ENCODE measurements at places on chromosomes 6 and 20. TPM values are rescaled to one million over a fixed set of nuclear protein-coding genes. Genes with fewer than 3 reads are reported as not detected.

DNA sequence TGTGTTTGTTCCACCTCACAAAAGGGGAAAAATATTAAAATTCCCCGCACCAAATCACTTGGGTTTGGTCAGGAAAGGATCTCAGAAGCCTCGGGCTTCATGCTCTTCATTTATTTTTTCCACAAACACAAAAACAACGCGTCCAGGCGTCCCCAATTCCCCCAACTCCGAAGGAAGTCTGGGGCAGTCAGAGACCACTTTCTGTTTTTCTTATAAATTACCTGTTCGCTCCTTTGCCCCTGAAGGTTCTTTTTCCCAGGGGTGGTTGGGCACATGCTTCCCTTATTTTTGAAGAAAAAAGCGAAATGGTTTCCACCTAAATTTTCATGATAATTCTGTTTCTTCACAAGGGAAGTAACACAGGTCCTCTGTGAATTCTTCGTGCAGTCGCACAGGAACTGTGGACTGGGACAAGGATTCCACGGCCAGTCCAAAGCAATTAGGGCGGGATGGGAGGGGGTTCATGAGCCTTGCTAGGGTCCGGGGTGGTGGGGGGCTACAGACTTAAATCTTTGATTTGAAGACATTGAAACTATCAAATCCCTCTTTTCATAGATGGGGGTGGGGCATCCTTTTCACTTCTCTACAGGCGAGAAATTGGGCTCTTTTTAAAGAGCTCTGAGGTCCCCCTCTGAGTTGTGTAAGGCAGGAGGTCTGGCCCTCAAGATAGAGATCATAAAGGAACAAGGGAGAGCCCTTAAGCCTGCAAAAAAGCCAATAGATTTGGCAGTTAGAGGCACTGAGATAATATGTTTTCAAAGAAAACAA lies 30.5 kb upstream of the HFE start:
- DNase-seq: no peak

DNA sequence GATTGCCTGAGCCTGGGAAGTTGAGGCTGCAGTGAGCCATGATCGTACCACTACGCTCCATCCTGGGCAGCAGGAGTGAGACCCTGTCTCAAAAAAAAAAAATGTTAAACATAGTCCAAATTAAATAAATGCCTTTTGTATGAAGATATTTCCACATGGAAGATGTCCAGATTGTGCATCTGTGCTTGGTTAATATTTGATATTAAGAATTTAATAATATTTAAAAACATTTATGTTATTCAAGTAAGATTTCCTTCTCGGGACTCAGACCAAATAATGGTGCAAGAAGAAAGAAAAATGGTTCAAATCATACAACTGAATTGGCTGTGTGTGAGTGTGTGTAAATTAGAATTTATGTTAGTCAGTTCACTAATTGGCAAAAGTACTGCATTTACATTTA lies 202.5 kb downstream of the TBC1D7 start:
- DNase-seq: no peak

The MLIP gene
- not detected for total RNA-seq

The C6orf163 gene
- total RNA-seq: 1.2 TPM

DNA sequence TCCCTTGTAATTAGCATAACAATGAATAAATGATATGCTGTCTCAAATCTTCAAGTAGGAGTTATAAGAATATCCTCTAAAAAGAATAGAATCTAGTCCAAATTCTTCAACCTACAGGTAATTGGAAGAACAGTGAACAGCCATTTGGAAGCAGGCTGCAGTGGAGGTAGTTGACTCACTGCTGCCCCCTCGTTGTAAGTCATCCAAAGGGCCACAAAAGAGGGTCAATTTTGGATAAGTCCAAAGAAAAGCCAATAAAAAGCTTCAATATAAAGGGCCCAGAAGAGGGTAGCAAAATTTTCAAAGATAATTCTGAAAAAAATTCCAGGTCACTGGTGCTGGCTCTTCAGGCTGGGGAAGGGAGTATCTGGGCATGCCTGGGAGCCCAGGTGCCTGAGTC lies 60.8 kb upstream of the SSTR4 start:
- no peak for DNase-seq

The FILIP1 gene
- total RNA-seq: 0.51 TPM

The ADTRP gene
- total RNA-seq: 1.3 TPM

The COL20A1 gene
- total RNA-seq: 0.21 TPM

DNA sequence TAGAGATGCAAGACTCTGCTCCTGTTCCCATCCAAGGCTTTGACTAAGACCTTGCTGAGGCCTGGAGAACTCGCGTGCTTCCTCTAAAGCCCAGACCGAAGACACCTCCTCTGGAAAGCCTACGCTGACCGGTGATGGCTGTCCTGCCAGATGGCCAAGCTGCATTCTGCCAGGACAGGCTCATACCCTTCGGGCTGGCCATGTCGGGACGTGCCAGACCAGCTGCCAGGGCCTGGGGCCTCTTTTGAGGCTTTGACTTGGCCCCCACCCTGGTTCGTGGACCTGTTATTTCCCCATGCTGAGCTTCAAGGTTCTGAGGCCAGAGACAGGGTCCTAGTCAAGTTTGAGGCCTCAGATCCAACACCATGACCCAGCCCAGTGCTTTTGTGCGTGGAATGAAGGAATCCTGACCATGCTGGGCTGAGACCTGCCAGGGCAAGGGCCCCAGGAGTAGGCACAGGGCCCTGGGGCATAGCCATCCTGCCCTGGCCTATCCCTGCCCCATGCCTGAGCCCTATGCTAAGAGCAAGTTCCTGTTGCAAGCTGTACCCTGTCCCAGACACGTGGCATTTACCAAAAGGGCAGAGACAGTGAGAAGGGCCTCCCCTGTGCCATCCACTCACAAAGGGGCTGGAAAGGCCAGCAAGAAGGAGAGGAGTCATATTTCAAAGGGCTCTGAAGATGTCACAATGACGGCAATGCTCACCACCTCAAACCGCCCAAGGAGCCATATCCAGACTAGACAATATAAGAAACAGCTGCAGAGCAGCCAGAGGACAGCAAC lies 42.8 kb downstream of the MRPL14 start:
- no peak for DNase-seq

Measured in chondrocyte (in vitro differentiated cells).